ENCODE measurements at places on chromosomes 3 and 15. TPM values are rescaled to one million over a fixed set of nuclear protein-coding genes. Genes with fewer than 3 reads are reported as not detected.

Gene CCDC33
- total RNA-seq: not detected

Gene SUSD5
- total RNA-seq: not detected

Gene TTC14
- total RNA-seq: 182 TPM

GRCh38 chr3:193902607-193903511 is 233.1 kb upstream of the HES1 start:
- H3K27ac ChIP-seq: no peak overlapping the region
- no peak overlapping the region for H3K4me3 ChIP-seq
- no peaks in the 10 kb centered on the region for H3K36me3 ChIP-seq
- no peaks in the 10 kb centered on the region for H3K27me3 ChIP-seq
- no peaks in the 10 kb centered on the region for H3K4me1 ChIP-seq

GRCh38 chr3:41088882-41089281 is 110.4 kb upstream of the CTNNB1 start:
- H3K36me3 ChIP-seq: no peaks in the 10 kb centered on the region
- no peak for DNase-seq
- no peaks in the 10 kb centered on the region for H3K4me1 ChIP-seq
- no peak overlapping the region for H3K4me3 ChIP-seq

DNA sequence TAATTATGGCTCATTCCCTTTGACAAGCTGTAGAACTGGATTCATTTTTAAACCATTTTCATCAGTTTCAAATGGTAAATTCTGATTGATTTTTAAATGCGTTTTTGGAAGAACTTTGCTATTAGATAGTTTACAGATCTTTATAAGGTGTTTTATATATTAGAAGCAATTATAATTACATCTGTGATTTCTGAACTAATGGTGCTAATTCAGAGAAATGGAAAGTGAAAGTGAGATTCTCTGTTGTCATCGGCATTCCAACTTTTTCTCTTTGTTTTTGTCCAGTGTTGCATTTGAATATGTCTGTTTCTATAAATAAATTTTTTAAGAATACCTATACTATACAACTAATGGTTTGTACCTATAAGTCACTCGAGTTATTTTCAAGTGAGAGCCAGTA is 62.7 kb downstream of the PXYLP1 start:
- H3K4me1 ChIP-seq: peaks cover 30% of the 10 kb centered on the region
- DNase-seq: no peak
- peaks cover 4% of the 10 kb centered on the region for H3K36me3 ChIP-seq
- H3K4me3 ChIP-seq: peak overlapping the region; percentile 75

GRCh38 chr3:12234192-12234591 is 54.7 kb upstream of the PPARG start:
- peaks cover 2% of the 10 kb centered on the region for H3K4me1 ChIP-seq
- no peak for DNase-seq
- no peak overlapping the region for H3K27ac ChIP-seq
- no peaks in the 10 kb centered on the region for H3K36me3 ChIP-seq
- H3K27me3 ChIP-seq: peaks cover 13% of the 10 kb centered on the region

DNA sequence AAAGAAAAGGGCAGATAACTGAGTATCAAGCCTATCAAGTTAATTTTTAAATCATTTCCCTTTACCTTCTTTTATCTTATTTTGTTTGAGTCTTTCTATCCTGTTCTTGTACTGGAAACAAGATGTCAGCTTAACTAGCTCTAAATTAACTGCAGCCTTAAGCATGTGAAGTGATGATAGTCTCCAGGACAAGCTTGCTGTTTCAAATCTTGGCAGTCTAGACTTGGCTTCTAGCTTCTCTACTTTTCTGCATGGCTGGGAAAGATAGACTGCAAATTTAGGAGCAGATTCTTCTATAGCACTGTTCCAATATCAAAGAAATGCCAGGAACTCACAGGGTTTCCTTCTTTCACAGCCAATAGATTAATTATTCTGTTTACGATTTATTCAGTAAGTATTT is 1034.4 kb downstream of the TUSC7 start:
- H3K36me3 ChIP-seq: no peaks in the 10 kb centered on the region
- H3K4me1 ChIP-seq: no peaks in the 10 kb centered on the region
- H3K27ac ChIP-seq: no peak overlapping the region
- H3K4me3 ChIP-seq: no peak overlapping the region

Gene TRNT1
- 44.5 TPM for total RNA-seq

DNA sequence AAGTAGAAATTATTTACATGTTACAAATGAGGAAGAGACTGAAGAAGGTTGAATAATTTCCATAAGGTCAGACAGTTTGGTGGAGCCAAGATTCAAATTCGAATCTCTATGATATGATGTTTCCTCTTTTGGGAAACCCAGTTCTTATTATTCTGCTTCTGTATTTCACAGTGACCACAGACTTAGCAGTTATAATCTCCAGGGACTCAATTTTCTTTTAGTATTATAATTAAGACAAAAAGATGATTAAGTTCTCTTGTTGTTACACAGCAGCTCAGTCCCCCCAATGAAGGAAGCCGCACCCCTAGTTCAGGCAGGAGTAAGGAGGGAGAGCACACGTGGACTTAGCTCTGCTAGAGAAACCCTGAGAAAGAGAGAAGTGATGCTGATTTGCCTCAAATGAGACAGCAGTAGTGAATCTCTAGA is 130.6 kb downstream of the CCNL1 start:
- no peaks in the 10 kb centered on the region for H3K36me3 ChIP-seq
- no peak overlapping the region for H3K4me3 ChIP-seq
- H3K27me3 ChIP-seq: peaks cover 13% of the 10 kb centered on the region
- DNase-seq: no peak
- peaks cover 5% of the 10 kb centered on the region for H3K4me1 ChIP-seq
- H3K27ac ChIP-seq: no peak overlapping the region

DNA sequence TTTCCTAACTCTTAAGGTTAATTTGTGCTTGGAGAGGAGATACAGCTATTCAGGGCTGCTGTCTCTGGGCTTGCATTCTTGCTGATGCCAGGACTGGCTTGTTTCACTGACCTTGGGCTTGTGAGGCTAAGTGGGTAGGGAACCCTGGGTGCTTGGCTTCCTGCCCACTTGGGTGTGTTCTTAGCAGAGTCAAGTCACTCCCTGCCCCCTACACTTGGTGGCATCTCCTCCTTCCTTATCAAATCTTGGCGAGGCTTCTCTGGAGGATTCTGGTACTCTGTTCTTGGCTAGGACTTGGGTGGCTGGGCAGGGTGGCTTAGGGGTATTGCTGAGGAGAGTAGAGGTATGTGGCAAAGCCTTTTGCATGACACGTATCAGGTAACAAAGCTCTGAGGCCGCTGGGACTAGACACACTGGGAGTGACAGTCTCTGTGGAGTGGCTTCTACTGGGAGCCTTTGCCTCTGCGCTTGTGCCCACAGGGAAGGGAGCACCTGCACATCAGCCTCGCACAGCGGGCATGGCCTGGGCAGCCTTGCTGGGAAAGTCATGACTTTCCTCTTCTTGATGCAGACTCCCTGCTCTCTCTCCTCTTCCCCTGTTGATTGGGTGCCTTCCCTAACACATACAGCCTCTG is 41.8 kb downstream of the CHCHD6 start:
- H3K4me1 ChIP-seq: peaks cover 7% of the 10 kb centered on the region
- H3K36me3 ChIP-seq: peaks cover 18% of the 10 kb centered on the region
- H3K27ac ChIP-seq: no peak overlapping the region
- no peak for DNase-seq

DNA sequence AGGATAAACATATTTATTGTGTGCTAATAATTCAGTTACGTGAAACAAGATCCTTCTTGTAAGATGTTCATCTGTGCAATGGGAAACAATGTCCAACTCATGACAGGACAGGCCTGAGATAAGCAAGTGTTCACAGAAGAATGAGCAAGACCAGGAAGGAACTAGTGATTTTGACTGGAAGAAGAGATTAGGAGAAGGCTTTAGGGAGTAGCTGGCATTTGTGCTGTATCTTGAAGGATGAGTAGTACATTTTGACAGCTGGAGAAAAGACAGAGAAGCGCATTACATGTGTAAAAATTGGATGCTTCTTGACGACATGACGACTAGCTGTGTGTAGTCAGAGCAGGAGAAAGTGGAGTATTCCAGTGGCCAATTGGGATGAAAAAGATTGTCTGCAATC is 48.4 kb downstream of the GBE1 start:
- no peak overlapping the region for H3K4me3 ChIP-seq
- no peaks in the 10 kb centered on the region for H3K27me3 ChIP-seq
- DNase-seq: no peak
- H3K36me3 ChIP-seq: no peaks in the 10 kb centered on the region
- peak overlapping the region; percentile 11 for H3K27ac ChIP-seq

Gene ZDHHC19
- not detected for total RNA-seq

Data from naive thymus-derived CD8-positive, alpha-beta T cell (primary cell).